Stimulated activated CD8-positive, alpha-beta memory T cell treated with anti-CD3 and anti-CD28 coated beads, Interleukin-4, amount 100 ng/mL, for 4 hours (primary cell): ENCODE measurements at places on chromosomes 7 and 10.

GRCh38 chr10:29471544-29471859 lies 163.3 kb downstream of the SVIL start:
- DNase-seq: no peak

DNA sequence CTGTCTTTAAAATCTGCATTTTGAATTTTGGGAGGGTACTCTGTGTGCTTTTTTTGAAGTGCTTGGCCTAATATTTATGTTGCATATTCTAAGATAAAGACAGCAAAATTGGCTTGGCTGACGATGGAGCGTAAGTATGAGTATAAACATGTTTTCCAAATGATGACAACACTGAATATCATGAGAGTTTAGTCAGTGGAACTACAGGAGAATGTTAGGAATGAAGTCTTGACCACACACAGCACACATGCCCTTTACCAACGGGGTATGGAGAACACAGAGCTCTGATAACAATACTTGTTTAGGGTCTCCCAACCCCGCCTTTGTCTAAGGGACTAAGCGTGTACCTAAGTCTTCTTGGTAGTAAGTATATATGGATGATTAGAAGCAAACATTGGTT lies 253.9 kb upstream of the FZD8 start:
- no peak for DNase-seq

DNA sequence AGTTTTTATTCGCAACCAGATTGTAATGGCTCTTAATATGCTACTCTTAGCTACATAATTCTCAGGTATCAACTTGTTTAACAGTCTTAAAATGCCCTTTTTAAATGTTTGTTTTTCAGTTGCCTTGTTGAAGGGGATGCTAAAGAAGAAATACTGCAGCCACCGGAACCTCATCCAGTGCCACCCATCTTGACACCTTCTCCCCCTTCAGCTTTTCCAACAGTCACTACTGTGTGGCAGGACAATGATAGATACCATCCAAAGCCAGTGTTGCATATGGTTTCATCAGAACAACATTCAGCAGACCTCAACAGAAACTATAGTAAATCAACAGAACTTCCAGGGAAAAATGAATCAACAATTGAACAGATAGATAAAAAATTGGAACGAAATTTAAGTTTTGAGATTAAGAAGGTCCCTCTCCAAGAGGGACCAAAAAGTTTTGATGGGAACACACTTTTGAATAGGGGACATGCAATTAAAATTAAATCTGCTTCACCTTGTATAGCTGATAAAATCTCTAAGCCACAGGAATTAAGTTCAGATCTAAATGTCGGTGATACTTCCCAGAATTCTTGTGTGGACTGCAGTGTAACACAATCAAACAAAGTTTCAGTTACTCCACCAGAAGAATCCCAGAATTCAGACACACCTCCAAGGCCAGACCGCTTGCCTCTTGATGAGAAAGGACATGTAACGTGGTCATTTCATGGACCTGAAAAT lies 69.5 kb upstream of the RSBN1L start:
- DNase-seq: no peak

DNA sequence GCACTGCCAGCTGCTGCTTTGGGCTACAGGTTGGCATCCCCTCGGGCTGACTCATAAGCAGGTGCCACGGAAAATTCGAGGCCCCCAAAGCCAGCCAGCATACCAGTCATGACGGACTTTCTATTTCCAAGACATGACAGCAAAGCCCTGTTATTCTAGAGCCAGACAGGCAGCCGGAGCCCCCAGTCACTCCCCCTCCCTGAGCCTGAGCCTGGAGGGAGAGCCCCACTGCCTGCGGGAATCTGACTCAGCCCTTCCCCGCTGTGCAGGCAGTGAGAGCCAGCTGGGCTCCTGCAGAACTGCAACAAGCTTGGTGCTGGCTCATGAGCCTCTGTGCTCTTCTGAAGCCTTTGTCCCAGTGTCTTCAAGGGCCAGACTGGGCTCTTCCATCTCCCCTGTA lies 15.8 kb downstream of the BTBD16 start:
- DNase-seq: no peak

GRCh38 chr7:137020351-137020750 lies 151.9 kb downstream of the CHRM2 start:
- no peak for DNase-seq

DNA sequence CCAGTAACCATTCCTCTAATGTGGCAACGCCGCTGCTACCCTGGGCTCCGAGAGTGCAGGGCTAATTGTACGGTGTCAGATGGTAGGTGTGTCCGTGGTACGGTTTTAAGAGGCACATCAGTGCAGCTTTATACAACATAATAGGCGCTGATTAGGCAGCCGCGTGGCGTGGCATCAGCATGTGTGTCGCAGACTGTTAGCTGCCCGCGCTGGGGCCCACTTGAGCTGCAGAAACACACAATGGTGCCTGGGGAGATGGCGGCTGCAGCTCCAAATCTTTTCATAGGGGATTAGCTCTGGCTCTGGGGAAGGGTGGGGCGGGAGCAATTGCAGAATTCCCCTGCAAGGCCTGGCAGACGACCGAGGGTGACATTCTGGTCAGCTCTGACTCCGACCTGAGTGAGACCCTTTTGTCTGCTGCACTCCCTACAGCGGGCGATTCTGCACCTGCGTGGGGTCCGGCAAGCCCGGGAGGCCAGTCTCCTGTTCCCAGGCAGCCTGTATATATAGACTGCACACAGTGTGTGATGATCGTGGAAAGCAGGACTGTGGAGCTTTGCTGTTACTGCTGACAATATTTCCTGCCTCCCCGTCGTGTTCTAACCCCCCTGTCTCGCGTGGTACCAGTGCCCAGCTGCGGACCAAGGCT lies 722.7 kb upstream of the CELF2 start:
- DNase-seq: no peak

DNA sequence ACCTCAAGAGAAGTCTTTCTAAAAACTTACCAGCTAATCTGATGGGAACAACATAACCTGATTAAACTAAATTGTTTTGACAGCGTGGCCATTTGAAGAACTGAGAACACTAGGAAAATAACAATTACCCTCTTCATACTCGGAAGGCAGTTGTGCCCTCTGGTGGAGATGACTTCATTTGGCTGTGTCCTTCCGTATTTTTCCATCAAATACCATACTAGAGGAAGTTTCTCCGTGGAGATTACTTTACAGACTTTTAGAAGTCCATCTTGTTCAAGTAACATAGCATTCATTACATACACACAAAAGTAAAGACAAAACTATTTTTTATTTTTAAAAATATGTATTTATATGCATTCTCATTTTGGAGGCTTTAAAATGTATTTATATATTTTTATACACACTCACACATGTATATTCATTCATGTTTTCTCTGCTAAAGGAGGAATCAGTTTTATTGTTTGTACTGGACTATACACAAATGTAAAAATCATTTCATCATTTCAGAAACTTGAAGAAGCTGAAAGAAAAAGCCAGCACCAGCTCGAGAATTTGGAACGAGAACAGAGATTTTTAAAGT lies 25.2 kb downstream of the SMNDC1 start:
- DNase-seq: no peak

DNA sequence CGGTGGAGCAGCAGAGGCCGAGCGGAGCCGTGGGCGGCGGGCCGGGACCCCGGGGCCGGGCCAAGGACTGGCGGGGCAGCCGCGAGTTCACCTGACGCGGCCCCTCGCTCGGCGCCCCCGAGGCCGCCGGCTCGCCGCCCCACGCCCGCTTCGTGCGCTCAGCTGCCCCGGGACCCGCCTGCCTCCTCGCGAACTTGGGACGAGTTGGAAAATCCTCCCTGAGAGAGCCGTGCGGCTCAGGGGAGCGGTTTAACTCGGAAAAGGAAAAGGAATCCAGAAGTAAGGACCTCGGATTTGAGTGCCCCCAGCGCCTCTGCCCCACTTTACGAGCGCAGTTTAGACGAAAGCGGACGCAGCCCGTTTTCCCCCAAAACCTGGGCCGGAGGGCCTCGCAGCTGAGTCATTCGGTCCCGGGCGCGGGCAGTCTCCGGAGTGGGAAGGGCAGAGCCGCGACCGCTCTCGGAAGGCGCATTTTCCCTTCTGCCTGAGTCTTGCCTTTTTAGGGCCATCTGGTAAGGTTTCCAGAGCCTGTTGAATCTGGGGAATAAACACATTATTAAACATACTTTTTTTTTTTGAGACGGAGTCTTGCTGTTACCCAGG lies 744 bp downstream of the CREM start:
- DNase-seq: no peak

DNA sequence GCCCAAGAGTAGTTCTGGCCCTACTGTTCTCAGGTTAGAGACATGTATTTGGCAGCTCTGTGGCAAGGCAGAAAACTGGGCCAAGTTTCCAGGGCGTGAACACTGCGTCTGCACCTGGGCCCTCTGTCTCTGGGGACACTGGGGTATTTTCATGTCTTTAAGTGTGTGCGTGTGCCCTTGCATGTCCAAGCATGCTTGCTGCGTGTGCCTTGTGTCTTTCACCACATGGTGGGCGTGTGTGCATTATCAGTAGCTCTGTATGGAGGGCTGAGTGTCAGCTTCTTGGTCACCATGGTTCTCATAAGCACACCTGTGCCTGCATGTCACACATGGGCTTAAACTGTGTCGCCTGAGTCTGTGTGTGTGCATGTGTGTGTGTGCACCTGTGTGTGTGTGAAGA lies 69.3 kb downstream of the HIPK2 start:
- no peak for DNase-seq

DNA sequence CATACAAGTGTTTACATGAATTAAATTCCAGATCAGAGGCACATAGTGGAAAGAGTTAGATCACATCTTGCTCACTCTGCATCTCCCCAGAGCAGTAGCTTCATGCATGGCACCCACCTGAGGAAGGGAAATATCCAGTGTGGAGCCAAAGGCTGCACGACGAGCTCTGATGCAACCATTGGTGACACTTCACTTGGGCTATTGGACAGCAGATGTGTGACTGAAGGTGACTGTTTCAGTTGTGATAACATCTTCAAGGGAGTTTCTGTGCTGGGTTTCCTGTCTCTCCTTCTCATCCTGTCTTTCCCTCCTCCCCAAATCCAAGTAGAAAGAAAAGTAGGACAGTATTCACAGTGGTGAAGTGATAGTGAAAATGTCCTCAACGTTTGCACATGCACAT lies 115.0 kb downstream of the TAF3 start:
- no peak for DNase-seq

GRCh38 chr10:92091965-92092364 lies 168.4 kb downstream of the BTAF1 start:
- DNase-seq: no peak

- no peak for DNase-seq
These were observed 38.8 kb upstream of the GRB10 start for GRCh38 chr7:50821457-50822008.

GRCh38 chr10:116281775-116282174 lies 8.8 kb upstream of the GFRA1 start:
- DNase-seq: no peak

GRCh38 chr10:87852089-87852488 lies 11.2 kb downstream of the KLLN start:
- DNase-seq: no peak

DNA sequence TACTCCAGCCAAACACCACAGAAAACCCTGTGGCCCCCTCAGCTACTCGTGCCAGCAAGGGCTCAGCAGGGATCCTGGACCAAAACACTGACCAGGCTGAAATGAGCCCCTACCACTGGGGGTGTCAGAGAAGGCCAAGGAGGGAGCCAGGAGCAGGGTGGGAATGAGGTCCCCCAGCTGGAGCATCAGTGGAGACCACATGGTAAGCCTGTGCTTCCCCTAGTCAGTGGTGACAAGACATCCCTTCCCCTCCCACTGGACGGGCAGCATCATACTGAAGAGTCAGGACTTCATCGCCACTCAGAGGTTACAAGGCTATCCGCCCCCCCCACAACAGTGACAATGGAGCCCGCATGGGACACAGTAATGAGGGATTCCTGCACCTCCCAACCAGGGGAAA lies 99.6 kb downstream of the LHPP start:
- DNase-seq: no peak

DNA sequence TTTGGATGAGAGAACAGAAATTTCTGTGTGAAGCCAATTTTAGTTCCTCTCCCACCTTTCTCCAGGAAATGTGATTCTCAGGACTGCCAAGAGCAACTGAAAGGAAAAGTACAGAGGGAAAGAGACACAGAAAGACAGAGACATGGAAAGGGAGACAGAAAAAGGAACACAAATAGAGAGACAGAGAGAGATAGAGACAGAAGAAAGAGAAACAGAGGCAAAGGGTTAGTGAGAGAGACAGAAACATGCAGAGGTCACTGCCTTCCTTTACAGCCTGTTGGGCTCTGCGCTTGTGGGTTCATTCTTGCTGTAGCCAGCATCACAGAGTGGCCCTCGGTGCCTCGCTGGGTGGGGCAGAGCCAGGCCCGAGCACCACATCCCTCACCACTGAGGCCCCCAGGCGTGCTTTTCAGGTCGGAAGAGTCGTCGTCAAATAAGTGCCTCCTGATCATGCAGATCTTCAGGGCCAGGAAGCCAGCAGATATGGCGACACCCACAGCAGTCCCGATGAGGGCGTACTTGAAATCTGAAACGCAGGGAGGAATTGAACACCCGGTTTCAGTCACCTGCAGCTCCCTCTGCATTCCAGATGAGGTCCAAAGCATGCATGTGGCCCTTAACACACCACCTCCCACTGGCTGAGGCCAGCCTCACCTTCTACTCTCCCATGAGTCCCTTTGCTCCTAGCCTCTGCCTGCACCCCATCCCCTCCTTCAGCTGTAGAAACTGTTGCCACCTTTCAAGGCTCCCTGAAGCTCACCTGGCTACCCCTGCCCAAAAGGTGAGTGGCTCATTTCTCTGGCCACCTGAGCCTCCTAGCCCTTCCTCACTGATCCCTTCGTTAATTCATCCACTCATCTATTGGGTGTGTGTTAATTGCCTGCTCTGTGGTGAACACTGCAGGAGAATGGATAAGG lies 21.4 kb downstream of the TMEM273 start:
- DNase-seq: no peak

GRCh38 chr10:88687853-88688467 lies 18.1 kb upstream of the LIPK start:
- no peak for DNase-seq

GRCh38 chr7:70615066-70615606 lies 516.8 kb upstream of the GALNT17 start:
- no peak for DNase-seq

DNA sequence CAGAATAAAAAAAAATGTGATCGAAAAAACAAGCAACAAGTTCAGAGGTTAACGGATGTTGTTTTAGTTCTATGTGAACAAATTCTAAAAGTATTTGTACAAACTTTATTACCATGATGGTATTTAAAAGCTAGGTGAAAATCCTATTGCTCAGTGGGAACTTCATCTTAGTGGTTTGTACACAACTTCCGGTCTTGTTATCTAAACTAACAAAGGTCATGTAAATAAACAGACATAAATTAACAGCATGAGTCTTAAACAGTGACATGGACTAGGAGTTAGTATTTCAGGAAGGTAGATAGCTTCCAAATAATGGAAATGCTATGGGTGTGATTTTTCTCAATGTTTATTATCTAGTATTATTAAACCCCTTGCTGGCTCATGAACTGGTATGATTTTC lies 83.8 kb downstream of the SPAG6 start:
- no peak for DNase-seq

DNA sequence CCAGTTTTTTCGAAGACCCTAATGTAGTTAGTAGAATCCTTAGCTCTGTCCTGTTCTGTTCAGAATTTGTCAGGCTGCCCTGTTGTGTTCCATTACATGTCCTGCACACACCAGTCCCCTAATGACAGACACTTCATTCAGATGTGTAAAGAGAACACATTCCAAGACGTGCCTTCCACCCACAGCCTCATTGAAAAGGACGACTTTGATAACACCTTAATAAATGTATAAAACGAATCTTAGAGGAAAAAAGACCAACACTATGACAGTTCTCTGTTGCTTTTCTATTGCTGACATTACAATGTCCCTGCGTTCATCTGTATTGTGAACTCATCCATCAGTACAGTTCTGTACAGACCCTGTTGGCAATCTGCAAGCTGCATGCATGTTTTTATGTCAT lies 3.5 kb downstream of the LRRTM3 start:
- no peak for DNase-seq

GRCh38 chr10:58700591-58700990 lies 187.9 kb downstream of the BICC1 start:
- no peak for DNase-seq
